Activated T-cell treated with anti-CD3 and anti-CD28 coated beads for 48 hours (primary cell): ENCODE measurements at places on chromosomes 5 and 9.
A peak's percentile ranks its signal among the peaks of the same experiment; 100 is the strongest.

DNA sequence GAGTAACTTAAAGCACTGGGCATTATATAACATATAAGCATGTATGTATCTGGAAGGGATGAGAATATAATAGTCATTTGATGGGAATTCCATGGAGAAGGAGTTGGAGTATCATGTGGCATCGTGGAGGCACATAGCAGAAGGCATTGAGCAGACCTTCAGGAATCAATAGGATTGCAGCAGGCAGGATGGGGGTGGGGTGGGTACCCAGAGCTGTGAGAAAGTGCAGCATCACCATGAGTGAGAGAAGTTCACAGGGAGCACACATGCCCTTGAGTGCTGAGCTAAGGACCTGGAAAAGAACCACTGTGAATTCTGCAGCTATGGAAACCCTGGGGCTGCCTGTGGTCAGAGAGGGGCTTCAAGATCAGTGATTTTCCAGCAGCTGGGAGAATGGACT lies 57.3 kb downstream of the MED10 start:
- no peak for DNase-seq

GRCh38 chr5:74244406-74244805 lies 396.1 kb downstream of the ENC1 start:
- no peak for DNase-seq

DNA sequence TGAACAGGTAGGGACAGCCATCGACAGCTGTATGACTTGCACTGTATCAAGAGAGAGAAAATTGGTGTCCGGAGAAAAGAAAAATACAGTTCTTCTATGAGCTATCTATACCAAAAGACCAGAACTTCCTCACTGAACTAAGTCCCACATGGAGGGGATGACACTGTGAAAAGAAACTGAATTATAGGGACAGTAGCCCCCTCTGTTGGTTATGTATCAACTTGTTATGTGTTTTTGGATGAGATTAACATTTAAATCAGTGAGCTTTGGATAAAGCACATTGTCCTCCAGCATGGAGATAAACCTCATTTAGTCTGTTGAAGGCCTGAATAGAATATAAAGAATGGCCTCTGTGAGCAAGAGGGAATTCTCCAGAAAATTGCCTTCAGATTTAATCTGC lies 176.6 kb upstream of the SH3GL2 start:
- DNase-seq: no peak

GRCh38 chr5:74971947-74972460 lies 80.4 kb downstream of the GCNT4 start:
- no peak for DNase-seq

GRCh38 chr9:4594545-4594944 lies 67.5 kb upstream of the PLPP6 start:
- no peak for DNase-seq

DNA sequence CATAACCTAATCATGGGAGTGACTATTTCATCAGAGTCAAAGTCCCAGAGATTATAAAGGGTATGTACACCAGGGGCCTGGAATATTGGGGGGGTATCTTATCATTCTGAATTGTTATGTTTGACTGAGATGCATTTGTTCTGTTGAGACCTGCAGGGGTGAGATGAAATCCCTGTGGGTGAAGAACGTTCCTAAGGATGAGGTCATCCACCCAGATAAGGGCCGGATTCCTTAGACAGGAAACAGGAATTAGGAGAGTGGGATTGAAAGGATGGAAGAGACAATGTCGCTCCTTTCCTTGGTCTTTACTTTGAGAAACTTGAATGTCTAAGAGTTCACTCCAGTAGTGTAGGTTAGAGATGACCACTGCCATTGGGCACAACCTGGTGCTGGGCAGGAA lies 54.7 kb downstream of the GAS1 start:
- no peak for DNase-seq

DNA sequence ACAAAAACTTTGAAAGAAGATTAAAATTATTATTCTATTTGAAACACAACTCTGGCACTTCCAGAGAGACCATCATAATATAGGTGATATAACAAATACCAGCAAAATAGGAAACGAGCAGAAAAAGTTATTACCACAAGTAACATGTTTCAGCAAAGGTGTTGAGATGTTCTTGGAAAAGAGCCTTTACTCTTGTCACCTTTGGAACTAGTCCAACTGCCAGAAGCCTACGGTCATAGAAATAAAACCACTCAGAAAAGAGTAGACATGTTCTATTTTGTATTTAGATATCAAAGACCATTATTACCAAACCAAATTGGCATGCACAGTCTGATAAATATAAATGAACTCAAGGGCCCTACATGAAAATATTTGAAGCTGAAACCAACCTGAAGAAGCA lies 145.0 kb upstream of the DMAC1 start:
- no peak for DNase-seq

DNA sequence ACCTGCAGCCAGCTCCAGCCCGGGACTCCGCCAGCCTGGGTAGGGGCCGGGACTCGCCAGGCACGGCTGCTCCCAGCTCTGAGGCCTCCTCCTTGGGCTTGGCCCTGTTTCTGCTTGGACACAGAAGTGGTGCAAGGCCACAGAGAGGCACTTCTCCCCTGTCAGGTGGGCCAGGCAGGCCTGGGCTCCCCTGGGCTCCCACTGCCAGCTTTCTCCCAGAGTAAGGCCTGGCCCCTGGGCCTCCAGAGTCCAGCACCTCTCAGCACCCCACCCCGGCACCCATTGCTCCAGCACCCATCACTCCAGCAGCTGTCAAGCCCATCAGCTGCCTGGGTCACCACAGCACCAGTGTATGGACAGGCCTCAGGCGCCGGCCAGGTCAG lies 71.1 kb upstream of the LRRTM2 start:
- no peak for DNase-seq

DNA sequence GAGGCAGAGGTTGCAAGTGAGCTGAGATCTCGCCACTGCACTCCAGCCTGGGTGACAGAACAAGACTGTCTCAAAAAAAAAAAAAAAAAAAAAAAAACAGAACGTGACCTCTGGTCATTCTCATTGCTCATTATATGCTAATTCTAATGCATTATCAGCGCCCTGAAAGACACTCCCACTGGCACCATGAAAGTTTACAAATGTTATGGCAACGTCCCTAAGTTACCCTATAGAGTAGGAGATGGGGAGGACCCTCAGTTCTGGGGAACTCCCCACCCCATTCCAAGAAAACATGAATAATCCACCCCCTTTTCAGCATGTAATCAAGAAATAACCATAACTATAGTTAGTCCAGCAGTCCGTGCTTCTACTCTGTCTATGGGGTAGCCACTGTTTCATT lies 48.9 kb upstream of the DENND4C start:
- DNase-seq: no peak

DNA sequence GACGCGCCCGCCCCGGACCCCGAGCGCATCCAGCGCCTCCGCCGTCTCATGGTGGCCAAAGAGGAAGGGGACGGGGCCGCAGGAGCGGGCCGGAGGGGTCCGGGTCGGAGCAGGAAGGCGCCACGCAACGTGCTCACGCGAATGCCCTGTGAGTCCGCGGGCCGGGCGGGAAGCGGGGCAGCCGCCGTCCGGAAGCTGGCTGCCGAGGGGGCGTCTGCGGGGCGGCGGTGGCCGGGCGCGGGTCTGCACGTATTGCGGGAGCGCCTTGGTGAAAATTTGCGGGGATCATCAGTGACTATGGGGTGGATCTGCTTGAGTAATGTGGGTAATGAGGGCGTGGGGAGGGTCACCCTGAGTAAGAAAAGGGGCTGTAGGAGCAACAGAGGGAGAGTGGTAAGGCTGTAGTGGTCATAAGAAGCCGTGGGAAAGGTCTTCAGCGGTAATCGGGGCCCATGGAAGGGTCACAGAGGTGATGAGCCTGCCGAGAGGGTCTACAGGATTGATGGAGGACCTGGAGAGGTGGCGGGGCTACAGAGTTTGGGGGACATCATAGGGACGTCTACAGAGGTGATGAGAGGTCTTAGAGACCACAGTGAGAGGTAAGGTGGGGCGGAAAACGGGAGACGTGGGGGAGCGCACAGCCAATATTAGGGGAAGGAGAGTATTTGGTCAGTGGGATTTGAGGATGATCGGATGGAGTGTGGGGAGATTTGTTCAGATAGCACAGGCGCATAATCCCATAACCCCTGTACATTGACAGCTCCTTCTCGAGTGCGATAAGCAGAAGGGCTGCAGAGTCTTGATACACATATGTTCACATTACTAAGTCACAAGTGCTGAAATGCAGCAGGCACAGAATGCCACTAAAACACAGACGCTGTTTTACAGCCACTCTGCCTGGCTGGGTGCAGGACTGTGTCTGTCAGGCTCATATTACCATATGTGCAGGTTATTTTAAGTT lies 819 bp downstream of the LSM11 start:
- peak; percentile 31 for DNase-seq

GRCh38 chr5:42813533-42813932 lies 1.8 kb upstream of the SELENOP start:
- DNase-seq: no peak

- peak; percentile 35 for DNase-seq
Measured at GRCh38 chr5:81749561-81750307, 1.2 kb downstream of the SSBP2 start.

DNA sequence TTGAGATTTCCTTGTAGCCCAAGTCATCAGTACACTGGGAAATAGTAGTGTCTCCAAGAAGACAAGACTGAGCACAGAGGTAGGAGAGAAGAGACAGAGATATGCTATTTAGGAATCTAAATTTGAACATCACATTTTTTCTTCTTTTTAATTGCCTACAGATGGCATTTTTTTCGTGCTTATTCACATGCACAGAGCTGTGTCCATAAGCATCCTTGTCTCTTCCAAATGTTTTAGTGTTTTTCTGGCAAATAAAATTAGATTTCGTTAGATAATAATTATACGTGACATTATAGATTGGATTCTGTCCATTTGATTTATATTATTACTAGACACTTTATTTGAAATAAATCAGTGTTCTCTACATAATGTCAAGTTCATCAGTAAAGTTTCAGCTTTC lies 80.9 kb downstream of the PRR16 start:
- DNase-seq: no peak

DNA sequence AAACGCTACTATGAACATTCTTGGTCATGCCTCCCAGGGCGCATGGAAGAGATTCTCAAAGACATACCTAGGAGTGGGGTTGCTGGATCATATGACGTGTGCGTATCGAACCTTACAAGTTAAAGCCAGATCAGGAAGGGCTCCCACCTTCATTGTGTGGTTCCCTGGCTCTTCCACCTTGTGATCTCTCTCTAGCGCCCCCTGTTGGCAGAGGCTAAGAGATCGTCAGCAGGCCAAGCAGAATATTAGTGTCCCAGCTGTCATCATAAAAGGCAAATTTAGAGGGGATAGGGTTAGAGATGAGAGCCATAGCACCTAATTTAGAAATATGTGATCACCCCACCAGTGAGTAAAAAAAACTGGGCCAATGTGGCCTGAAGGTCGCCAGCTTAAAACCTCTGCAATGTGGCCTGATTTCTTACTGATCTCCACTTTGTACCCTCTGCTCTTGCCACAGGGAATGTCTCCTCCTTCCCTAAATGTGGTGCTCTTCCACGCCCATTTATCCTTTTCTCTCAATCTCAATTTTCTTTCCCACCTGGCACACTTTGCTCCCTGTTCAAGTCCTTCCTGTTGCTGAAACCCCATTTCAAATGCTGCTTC lies 91.7 kb upstream of the SHB start:
- DNase-seq: peak; percentile 48

DNA sequence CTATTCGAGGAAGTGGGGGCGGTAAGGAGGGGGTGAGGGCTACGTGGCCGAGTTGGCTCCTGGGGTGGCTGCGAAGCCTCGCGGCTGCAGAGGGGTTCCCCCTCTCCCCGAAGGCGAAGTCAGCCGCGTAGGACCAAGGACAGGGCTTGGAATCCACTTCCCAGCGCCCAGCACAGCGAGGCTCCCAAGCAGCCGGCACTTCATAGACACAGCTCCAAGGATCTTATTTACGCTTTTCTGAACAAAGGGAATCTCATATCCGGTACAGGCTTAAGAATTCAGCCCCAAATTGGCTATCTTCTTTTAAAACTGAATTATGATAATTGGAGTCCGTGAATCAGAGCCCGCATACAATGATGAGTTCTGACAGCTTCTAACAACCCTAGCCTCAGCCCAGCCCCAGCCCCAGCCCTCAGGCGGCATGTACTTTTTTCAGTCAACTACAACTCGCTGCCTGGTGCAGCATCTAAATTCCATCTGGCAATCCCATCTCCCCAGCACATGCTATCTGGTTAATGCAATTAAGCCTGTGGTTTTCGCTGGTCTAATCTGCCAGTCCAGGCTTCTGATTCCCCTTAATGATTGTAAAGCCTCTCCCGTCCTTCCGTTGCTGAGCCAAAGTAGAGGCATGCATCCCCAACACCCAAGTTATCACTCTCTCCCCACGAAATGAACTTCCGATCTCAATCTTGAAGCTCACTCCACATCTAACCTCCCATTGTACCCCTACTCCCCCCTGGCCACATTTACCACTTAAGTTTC lies 1.0 kb downstream of the ELAVL2 start:
- no peak for DNase-seq

DNA sequence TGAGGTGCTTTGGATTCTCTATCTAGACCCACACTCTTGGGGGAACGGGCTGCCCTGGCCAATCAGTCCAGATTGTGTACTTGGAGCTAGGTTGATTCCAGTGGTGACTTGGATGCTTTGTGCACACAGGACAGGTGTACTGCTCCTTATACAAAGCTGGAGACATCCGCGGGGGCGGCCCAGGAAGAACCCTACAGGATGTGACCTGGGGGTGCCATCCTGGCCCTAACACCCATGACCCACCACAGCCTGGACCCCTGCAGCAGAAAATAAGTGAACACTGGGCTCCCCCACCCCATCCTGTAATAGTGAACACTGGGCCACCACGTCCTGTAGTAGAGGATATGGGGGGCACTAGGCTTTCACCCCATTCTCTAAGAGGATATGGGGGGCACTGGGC lies 12.1 kb upstream of the PLEKHG4B start:
- no peak for DNase-seq

DNA sequence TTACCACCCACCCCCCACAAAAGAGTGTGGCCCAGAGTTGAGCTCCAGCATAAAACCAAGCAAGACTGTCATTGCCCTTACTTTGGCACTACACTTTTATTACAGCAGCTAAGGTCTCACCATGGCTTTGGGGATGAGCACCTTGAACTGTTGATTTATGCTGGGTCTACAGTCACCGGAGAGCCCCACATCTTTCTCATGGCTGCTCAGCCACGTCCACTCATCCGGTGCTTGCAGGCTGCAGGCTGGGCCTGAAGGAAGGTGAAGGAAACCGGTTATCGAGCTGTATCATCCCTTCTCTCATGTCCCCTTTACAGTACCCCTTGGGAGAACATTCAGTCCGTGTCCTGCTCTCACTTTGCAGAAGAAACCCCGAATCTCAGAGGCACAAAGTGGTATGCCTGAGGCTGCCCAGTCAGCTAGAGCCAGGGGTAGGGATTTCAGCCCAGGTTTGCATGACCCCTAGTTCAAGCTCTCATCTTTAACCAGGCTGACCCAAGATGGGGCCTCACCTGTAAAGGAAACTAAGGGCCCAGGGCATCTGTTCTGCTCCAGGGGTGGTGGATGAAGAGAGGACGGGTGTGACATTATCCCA lies 11.6 kb downstream of the TMOD1 start:
- DNase-seq: no peak

- no peak for DNase-seq
Measured at GRCh38 chr9:72576087-72576486, 54.7 kb downstream of the TMC1 start.
